ENCODE measurements at places on chromosomes 13 and 19.

DNA sequence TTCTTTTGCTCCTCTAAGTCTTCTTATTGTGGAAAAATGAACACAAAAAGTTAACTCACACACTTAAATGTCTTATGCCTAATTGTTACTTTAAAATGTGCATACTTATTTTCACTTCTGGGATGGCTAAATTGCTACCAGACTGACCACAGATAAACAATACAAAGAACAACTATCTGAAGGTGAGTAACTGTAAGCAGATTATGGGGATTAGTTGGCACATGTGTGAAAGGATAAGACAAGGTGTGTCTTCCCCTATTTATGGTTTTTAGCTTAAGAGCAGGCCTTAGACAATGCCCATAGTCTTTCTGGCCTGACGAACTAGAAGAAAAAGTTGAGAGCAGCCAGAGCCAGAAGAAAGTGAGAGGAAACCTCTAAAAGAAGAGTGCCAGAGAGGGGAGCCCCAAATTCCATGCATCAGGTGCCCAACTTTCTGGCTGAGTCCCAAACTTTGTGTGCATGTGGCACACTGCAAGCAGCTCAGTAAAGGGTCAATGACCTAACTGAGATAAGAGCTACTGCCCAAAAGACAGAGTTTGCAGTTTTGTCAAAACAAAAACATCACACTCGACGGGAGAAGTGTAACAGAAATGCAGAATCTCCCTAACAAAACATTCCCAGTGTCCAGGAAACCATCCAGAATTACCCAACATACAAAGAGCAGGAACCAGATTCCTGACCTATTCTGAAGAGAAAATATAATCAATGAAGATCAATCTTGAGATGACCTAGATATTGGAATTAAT is 375.4 kb downstream of the KCNRG start:
- no peak for DNase-seq

DNA sequence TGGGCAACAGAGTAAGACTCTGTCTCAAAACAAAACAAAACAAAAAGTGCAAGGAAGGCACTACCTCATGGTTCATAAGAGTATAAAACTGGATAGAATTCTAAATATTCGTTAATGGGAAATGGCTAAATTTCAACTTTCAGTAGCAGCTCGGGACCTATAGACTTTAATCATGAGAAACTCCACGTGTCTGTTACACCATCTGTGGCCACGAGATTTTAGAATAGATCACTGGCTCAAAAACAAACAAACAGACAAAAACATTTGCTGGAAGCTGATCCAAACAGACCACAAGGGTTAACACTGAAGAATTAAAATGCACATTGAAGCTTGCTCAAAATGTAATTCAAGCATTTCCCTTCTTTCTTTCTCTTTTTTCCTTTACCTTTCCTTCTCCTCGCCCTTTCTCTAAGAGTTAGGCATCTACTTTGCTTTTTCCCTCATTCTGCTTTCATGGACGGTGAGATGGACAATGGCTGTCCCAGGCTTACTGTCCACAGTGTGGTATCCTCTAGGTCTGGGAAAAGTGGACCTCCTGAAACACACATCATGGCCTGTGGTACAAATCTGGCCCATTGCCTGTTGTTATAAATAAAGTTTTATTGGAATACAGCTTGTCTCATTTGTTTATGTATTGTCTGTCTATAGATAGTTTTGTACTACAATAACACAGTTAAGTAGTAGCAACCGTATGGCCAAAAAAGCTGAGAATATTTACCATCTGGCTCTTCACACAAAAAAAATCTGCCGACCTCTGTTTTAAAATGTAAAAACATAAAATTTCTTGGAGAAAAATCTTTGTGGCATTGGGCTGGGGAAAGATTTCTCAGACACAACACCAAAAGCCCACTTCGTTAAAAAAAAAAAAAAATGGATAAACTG is 10.3 kb downstream of the ELAVL1 start:
- no peak for DNase-seq

- no peak for DNase-seq
These were observed 27.2 kb downstream of the CNMD start for GRCh38 chr13:52712385-52712784.

DNA sequence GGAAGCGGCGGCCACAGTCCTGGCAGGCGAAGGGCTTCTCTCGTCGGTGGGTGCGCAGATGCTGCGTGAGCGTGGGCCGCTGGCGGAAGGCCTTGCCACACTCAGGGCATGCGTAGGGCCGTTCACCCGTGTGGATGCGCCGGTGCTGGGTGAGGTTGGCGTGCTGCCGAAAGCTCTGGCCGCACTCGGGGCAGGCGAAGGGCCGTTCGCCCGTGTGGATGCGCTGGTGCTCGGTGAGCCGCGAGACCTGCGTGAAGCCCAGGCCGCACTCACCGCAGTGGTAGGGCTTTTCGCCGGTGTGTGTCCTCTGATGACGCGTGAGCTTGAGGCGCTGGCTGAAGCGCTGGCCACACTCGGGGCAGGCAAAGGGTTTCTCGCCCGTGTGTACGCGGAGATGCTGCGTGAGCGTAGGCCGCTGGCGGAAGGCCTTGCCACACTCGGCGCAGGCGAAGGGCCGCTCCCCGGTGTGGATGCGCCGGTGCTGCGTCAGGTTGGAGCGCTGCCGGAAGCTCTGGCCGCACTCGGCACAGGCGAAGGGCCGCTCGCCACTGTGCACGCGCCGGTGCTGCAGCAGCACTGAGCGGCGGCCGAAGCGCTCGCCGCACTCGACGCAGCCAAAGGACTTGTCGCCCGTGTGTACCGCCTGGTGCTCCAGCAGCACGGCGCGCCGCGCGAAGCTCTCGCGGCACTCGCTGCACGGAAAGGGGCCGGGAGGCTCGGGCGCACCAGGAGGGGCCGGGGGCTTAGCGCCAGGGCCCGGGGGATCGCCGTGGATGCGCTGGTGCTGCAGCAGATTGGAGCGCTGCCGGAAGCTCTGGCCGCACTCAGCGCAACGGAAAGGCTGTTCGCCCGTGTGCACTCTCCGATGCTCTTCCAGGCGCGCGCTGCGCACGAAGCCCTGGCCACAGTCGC is 4.0 kb upstream of the UBE2M start:
- DNase-seq: no peak

GRCh38 chr19:45515081-45515624 is 7.9 kb downstream of the VASP start:
- DNase-seq: no peak

- no peak for DNase-seq
These were observed 84.8 kb downstream of the PCDH17 start for GRCh38 chr13:57716295-57716694.

DNA sequence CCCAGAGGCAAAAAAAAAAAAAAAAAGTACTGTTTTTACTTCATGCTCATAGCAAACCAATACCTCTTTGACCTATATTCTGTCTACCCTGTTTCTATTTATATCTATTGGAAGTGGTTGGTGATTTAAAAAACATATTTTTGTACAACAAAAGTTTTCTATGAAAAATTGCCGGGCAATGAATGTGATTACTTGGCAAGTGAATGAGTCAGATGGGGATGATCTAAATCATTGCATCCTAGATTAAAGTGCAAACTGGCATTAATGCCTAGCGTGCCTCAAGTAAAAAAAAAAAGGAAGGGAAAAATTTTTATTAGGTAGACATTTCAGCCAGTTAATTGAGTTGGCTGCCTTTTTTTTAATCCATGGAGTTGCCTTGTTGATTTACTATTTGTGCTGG is 500.6 kb downstream of the KCTD12 start:
- no peak for DNase-seq

DNA sequence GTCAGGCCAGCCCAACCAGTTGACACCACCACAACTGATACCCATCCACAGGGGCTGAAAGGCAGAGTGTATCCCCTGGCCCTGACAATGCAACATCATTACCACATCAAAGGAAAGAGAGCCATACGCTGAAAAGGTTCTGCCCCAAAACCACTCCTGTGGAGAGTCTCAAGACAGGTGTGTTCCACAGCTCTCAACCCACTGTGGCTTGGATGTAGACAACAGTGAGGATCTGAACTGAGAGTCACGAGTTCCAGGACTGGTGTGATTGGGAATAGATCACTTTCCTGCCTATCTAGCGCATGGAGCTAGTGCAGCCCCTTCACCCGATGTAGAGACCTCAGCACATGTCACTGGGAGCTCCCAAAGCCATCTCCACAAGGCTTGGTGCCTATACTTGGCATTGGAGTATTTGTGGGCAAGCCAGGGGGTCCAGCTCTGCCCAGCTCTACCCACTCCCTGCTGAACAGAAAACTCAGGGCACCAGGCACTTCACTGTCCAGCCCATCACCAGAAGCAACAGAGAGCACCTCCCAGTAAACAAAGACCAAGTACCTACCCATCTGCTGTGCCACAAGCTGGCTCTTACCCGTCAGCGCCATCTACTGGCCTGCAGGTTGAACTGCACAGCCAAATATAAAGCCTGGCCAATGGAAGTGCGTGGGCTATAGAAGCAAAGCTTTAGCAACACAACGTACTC is 579.5 kb downstream of the UQCRFS1 start:
- DNase-seq: no peak

DNA sequence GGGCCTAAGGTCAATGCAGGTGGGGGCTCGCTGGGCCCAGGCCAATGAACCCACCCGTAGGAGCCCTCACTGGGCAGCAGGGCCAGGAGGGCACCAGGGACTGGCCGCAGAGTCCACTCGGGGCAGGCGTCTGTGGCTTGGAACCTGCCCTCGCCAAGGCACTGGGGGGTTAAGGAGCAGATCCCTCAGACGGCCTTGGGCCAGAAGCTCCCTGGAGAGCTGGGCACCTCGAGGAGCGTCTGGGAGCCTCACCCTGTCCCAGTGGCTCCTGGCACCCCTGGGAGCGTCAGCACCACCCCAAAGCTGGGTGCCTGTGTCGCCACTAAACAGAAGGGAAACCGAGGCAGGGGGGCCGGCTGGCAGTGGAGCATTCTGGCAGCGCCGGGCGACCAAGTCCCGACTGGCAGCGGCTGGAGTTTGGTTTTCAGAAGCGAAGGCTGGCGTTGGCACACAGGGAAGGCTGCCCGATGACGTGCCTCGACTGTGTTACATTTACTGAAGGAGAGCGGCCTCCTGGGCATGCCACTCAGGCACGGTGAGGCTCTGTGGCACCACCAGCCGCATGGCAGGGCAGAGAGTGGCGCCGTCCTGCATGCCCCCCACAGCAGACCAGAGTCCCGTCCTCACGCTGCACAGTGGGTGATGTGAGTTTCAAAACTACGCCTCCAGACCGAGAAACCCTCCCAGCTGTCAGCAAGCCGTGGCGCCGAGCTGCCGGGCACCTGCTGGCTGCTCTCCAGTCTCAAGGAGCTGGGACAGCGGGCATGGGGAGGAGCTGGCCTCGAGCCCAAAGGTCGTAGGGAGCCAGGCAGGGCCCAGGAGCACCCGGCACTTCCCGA is 9.2 kb upstream of the MEX3D start:
- DNase-seq: no peak

- peak; percentile 33 for DNase-seq
These were observed 737 bp upstream of the ZNF181 start for GRCh38 chr19:34733266-34733745.

DNA sequence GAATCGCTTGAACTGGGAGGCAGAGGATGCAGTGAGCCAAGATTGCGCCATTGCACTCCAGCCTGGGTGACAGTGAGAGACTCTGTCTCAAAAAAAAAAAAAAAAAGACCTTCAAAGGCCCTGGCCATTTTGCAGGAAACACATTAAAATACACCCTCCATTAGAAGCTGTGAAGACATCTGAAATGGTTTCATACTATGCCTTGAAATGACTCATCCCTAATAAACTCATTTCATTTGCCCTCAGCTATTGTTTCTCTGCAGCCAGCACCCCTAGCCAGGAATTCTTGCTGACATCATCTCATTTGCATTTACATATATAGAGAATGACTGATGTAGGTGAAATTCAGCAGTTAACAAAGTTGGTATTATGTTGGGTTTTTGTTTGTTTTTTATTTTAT is 8.7 kb downstream of the EML2 start:
- DNase-seq: no peak

- no peak for DNase-seq
These were observed 8.9 kb downstream of the PINLYP start for GRCh38 chr19:43584484-43584883.

- DNase-seq: no peak
These were observed 514 bp upstream of the ARGLU1 start for GRCh38 chr13:106568299-106569003.

GRCh38 chr13:80571346-80572307 is 230.7 kb upstream of the SPRY2 start:
- no peak for DNase-seq

DNA sequence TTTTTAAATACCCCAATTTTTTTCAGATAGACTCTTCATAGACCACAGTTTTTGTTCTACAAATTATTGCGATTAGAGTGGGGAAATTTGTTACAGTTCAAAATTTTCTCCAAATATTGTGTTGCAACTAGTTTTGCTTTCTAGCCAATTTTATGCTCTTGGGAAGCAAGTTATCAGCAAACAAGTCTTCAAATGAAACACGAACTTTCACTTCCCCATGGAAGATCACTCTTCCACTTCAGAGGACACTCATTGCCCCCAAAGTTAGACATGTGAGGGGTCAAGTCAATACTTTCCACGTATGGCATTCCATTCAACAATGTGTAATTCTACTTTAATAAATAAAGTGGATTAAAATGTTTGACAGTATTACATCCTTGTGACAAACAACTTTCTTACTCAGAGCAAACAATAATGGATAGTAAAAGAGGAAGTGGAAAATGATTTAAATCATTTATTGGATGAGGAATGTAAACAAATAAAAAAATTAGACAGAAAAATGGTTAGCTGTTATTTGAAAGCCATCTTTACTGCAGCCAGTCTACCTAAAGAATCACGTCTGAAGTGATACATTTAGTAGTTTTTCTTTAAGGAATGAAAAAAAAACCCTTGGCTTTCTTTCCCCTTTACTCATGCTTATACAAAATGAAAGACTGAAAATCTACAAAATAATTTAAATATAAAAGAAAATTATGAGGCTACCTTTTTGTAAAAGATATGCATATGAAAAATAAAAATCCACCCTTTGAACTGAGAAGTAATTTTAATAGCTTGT is 41.2 kb upstream of the TNFSF11 start:
- no peak for DNase-seq

GRCh38 chr13:47133011-47133445 is 236.2 kb upstream of the HTR2A start:
- DNase-seq: no peak

GRCh38 chr19:18995804-18996241 is 37.5 kb downstream of the SUGP2 start:
- peak; percentile 91 for DNase-seq

DNA sequence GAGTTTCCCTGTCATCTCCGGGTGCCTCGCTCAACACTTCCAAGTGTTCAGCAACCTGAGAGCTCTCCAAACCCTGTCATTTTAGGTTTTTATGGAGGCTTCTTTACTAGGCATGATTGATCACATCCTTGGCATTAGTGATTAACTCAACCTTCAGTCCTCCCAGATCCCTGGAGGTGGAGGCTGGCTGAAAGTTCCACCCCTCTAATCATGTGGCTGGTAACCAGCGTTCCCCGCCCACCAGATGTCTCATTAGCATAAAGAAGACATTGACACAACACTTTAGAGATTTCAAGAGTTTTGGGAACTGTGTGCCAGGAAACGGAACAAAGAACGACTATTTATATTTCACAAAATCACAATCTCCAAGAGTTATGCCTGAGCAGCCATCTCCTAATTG is 71.1 kb upstream of the RGCC start:
- no peak for DNase-seq

- no peak for DNase-seq
These were observed 57.3 kb downstream of the ELF1 start for GRCh38 chr13:40961826-40962225.
